ENCODE measurements at places on chromosomes 5 and 9.

GRCh38 chr9:128361986-128362646 is 9.1 kb upstream of the URM1 start:
- H3K27me3 ChIP-seq = no peaks in the 10 kb centered on the region
- DNase-seq = peak; percentile 75
- H3K4me3 ChIP-seq = peak overlapping the region; percentile 74
- peaks cover 11% of the 10 kb centered on the region for H3K4me1 ChIP-seq
- no peak overlapping the region for H3K27ac ChIP-seq

- peaks cover 51% of the 10 kb centered on the region for H3K4me1 ChIP-seq
- H3K36me3 ChIP-seq = peaks cover 23% of the 10 kb centered on the region
Observed at GRCh38 chr5:140561753-140562523, 2.5 kb downstream of the APBB3 start.

DNA sequence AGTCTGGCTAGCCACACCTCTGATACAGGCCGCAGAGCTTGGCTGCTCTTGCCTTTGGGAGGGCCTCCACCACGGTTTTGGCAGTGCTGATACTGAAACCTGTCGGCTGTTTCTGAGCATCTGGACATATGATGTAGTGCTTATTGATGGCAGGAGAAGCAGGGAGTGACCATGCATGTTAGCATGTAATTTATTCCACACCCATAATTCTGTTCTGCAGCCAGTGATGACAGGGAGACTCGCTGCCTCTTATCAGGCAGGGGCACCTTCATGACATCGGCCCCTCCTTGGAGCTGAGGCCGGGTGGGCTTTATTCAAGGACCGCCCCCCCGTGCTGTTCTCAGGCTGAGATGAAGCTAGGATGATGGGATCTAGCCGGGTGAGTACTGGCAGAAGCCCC is 49.0 kb downstream of the OLFM1 start:
- H3K4me3 ChIP-seq = no peak overlapping the region

GRCh38 chr5:171386006-171386671 is 1.5 kb upstream of the NPM1 start:
- H3K27me3 ChIP-seq = peaks cover 2% of the 10 kb centered on the region
- H3K27ac ChIP-seq = no peak overlapping the region
- H3K4me3 ChIP-seq = peak overlapping the region; percentile 27
- no peak for DNase-seq
- H3K4me1 ChIP-seq = peaks cover 40% of the 10 kb centered on the region

- H3K36me3 ChIP-seq = no peaks in the 10 kb centered on the region
- no peak overlapping the region for H3K27ac ChIP-seq
- H3K27me3 ChIP-seq = no peaks in the 10 kb centered on the region
- no peaks in the 10 kb centered on the region for H3K4me1 ChIP-seq
Observed at GRCh38 chr5:167205881-167206280, 1085.6 kb upstream of the WWC1 start.

DNA sequence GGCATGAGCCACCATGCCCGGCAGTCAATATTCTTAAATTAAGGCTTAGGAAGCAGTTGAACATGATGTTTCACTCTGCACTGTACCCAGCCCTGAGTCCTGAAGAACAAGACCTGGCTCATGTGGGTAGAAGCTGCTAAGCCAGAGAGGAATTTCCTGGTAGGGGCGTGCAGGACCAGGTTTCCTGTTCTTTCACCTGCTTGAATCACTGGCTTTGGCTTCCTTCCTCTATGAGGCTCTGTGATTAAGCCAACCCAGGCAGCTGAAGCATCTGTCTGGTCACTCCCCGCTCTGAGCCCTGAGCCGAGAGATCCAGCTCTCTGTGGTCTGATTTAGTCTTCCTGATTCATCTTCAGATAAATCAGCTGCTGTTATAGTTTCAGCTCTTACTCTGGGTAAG is 29.1 kb downstream of the CFAP77 start:
- no peak overlapping the region for H3K4me3 ChIP-seq
- H3K4me1 ChIP-seq = no peaks in the 10 kb centered on the region
- H3K27ac ChIP-seq = no peak overlapping the region

DNA sequence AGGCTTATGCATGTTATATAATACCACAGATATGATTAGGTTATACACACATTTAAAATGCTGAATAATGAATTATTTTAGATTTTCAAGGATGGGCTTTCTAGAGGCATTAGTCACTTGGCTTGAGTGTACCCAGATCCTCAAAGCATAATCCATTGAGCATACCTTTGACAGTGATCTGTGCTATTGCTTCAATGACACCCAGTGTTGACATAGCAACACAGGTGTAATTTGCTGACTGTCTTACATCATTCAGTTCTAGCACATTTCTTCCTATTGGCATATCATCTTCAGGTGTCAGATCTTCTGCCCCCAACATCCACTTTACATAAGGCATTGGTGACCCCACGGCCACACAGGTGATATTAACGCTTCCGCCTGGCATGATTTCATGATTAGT is 721.5 kb upstream of the DMAC1 start:
- no peak for DNase-seq
- H3K27ac ChIP-seq = no peak overlapping the region
- H3K27me3 ChIP-seq = no peaks in the 10 kb centered on the region

DNA sequence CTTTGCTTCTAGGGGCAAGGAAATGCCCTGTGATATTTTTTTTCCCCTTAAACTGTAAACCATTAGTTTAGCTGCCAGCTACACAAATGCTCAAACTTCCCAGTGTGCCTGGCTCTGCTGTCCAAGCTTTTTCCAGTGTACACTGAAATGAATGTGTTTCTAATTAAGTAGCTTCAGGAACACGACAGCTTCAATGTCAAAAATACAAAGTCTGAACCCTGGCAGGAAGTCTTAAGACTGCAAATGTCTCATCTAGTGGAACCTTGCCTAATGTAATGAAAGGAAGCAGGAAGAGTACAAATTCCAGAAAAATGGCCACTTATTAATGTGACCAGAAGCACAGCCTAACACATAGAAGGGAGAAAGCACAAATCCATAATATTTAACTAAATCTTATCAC is 255.2 kb downstream of the CRB2 start:
- H3K4me1 ChIP-seq = no peaks in the 10 kb centered on the region
- H3K36me3 ChIP-seq = no peaks in the 10 kb centered on the region
- H3K27me3 ChIP-seq = no peaks in the 10 kb centered on the region

- H3K36me3 ChIP-seq = no peaks in the 10 kb centered on the region
- H3K27me3 ChIP-seq = peaks cover 77% of the 10 kb centered on the region
- H3K4me3 ChIP-seq = no peak overlapping the region
- DNase-seq = no peak
- no peaks in the 10 kb centered on the region for H3K4me1 ChIP-seq
- H3K27ac ChIP-seq = no peak overlapping the region
Observed at GRCh38 chr5:135052511-135053145, 18.6 kb upstream of the PITX1 start.

- no peak for DNase-seq
- no peak overlapping the region for H3K4me3 ChIP-seq
- no peaks in the 10 kb centered on the region for H3K27me3 ChIP-seq
- H3K36me3 ChIP-seq = no peaks in the 10 kb centered on the region
- no peak overlapping the region for H3K27ac ChIP-seq
Observed at GRCh38 chr5:7261049-7261448, 134.9 kb upstream of the ADCY2 start.

DNA sequence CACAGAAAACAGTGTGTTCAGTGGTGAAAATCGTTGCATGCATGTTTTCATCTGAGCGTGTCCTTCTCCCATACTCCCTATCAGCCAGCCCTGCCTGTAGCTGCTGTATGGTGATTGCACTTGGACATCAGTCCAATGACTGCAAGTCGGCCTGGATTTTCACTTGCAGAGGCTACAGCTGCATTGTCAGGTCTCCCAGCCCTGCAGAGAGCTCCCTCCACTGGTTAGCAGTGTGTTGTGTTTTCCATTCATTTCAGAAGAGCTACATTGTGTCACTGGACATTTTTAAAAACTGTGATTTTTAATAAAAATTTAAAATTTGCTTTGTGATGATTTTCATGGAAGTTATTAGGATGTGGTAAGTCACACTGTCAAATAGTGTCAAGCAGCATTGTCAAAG is 96.6 kb downstream of the SYK start:
- H3K27ac ChIP-seq = no peak overlapping the region
- H3K27me3 ChIP-seq = peaks cover 4% of the 10 kb centered on the region
- no peaks in the 10 kb centered on the region for H3K4me1 ChIP-seq
- H3K4me3 ChIP-seq = no peak overlapping the region
- no peaks in the 10 kb centered on the region for H3K36me3 ChIP-seq

DNA sequence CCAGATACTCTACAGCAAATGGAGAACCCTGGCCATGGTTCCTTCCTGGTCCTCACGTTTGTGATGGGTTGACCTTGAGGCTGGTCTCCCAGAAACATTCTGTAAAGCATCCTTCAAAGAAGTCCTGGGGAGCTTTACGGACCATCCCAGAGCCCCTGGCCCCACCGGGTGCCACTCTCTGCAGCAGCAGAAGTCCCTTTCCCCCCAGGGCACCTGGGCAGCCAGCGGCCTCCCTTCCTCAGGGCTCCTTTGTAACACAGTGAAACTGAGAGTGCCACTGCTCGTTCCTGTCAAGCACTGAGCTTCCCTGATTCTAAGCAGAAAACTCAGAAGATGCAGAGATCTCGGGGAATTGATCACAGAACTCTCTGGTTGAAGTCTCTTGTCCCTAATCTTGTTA is 104.3 kb downstream of the ENTREP1 start:
- no peak overlapping the region for H3K4me3 ChIP-seq
- H3K27ac ChIP-seq = no peak overlapping the region
- no peaks in the 10 kb centered on the region for H3K36me3 ChIP-seq
- H3K27me3 ChIP-seq = no peaks in the 10 kb centered on the region

DNA sequence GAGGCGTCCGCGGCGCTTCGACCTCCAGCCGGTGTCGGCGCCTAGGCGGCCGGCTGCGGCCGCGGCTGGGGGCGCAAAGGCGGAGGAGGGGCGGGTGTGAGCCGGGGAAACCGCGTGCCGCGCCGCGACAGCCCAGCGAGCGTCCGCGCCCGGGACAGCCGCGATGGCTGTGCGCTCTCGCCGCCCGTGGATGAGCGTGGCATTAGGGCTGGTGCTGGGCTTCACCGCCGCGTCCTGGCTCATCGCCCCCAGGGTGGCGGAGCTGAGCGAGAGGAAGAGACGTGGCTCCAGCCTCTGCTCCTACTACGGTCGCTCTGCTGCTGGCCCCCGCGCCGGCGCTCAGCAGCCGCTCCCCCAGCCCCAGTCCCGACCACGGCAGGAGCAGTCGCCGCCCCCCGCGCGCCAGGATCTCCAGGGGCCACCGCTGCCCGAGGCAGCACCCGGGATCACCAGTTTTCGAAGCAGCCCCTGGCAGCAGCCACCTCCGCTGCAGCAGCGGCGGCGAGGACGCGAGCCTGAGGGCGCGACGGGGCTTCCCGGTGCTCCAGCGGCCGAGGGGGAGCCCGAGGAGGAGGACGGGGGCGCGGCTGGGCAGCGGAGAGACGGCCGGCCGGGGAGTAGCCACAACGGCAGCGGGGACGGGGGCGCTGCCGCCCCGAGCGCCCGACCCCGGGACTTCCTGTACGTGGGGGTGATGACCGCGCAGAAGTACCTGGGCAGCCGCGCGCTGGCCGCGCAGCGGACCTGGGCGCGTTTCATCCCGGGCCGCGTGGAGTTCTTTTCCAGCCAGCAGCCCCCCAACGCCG is 605 bp downstream of the CHSY3 start:
- H3K27ac ChIP-seq = no peak overlapping the region
- peaks cover 16% of the 10 kb centered on the region for H3K4me1 ChIP-seq
- DNase-seq = no peak

GRCh38 chr5:6827526-6828219 is 114.4 kb downstream of the TENT4A start:
- H3K27ac ChIP-seq = peak overlapping the region; percentile 85
- peaks cover 56% of the 10 kb centered on the region for H3K4me1 ChIP-seq
- peak overlapping the region; percentile 69 for H3K4me3 ChIP-seq
- peaks cover 5% of the 10 kb centered on the region for H3K36me3 ChIP-seq
- peaks cover 14% of the 10 kb centered on the region for H3K27me3 ChIP-seq
- DNase-seq = peak; percentile 74

DNA sequence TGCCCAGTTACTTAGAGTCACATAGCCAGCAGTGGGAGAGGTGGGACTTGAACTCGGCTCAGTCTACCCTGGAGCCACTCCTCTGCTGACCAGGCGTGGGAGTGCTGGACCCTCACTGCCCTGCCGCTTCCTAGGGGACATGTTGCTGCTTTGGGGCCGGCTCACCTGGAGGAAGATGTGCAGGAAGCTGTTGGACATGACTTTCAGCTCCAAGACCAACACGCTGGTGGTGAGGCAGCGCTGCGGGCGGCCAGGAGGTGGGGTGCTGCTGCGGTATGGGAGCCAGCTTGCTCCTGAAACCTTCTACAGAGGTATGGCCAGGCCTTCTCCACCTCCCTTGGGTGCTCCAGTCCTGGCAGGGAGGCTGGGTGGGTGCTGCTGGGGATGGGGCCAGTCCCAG is 3.4 kb upstream of the CACFD1 start:
- H3K4me1 ChIP-seq = peaks cover 8% of the 10 kb centered on the region
- H3K4me3 ChIP-seq = no peak overlapping the region
- H3K27ac ChIP-seq = no peak overlapping the region
- peaks cover 6% of the 10 kb centered on the region for H3K27me3 ChIP-seq
- no peak for DNase-seq

DNA sequence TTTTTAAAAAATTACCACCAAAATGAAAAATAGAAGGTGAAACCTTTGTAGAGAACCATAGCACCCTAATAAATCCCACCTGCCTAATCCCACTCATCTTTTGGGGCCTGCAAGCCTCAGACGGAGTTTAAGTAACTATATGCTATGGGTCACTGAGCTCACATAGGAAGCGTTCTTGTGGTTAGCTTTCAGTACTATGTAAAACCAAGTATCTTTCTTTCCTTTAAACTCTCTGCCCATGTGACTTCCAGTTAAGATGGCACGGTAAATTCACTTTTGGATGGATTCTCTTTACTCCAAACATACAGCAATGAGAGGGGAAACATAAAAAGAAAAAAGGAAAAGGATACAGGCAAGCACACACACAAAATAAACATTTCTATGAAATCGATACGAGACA is 50.9 kb downstream of the FANCC start:
- H3K27ac ChIP-seq = peak overlapping the region; percentile 9
- peaks cover 36% of the 10 kb centered on the region for H3K4me1 ChIP-seq
- H3K36me3 ChIP-seq = no peaks in the 10 kb centered on the region
- no peak overlapping the region for H3K4me3 ChIP-seq

DNA sequence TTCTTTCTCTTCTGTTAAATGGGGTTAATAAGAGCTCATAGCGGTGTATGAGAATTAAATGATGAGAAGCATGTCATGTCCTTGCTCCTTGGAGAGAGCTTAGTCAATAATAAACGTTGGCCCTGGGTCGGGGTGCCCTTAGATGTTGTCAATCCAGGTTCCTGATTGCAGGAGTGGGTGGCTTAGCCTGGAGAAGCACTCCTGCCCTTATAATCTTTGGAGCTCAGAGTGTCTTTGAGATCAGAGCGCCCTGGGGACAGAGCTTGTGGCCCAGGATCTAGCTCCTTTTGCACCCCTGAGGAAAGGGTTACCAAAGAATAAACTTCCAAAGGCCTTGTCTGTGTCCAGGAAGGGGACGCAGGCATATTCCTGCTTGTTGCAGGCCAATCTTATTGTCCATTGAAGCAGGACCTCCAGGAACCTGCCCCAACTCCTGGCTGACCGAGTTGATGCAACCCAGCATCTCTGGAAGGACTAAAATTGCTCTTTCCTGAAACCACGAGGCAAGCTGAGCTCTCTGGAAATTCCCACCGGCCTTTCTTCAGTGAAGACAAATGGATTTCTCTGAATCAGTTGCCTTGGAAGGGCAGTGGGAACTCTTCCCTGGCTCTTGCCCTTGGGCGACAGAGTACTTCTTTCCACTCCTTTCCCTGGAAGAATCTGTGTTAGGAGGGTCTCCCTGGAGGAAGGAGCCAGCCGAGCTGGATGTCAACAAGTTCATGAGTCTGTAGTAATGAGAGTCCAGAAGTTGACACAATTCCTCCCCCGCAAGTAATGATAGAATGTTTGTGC is 6.4 kb upstream of the AMBP start:
- no peak overlapping the region for H3K27ac ChIP-seq
- no peaks in the 10 kb centered on the region for H3K4me1 ChIP-seq
- H3K36me3 ChIP-seq = no peaks in the 10 kb centered on the region
- H3K27me3 ChIP-seq = peaks cover 5% of the 10 kb centered on the region
